ENCODE measurements at places on chromosomes 4 and X.
A peak's percentile ranks its signal among the peaks of the same experiment; 100 is the strongest.

- no peak for DNase-seq
Observed at GRCh38 chr4:5631352-5632065, 76.8 kb downstream of the EVC2 start.

DNA sequence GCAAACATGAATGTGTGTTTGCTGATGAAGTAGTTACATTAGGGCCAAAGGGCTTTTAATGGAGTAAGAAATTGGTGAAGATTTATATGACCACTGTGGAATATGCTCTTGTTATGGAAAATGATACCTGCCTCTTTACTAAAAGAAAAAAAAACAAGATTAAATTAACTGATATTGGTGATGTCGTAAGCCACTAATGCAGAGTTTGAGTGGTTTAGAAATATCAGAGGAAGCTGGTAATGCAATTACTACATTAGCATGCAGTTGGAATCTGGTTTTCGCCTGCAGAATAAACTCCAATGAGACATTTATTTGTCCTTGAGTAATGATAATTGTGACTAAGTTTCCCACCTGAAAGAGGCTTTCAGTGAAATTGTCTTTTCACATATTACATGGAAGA lies 597.9 kb downstream of the GALNTL6 start:
- no peak for DNase-seq

DNA sequence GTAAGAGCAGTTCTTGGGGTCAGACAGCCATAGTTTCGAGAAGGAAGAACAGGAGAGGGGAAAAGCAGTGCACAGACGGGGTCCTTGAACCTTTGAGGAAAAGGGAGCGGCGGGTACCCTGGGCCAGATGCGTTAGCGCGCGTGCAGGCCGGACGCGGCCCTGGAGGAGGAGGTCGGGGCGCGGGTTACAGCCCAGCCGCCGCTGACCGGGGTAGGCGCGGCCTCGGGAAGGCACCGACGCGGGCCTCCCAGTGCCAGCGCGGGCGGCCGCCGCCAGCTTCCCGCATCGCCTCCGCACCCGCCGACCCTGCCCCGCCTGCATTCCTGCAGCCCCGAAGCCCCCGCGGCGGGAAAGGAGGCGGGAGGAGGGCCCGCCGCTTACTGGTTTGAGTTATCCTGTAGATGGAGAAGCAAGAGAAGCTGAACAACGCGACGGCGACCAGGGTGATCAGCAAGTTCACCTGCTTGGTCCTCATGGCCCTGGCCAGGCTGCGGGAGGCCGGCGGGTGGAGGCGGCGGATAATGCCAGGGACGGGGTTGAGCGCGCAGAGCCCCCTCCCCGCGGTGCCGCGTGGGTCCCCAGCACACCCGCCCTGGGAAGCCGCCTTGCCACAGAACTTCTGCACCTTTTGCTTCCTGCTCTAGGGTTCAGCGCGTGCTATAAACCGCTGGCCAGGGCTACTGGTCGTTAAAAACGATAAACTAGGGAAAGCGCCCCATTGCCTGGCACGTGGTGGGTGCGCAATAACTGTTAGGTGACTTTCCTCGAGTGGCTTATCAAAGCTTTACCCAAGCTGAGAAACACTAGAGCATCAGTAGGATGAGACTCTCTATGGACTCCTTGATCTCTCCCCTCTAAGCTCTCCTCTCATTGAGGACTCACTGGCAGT lies at the start of gene MGAT4D:
MGAT4D (minus strand) TSS at position 547 of the 890 bp plus-strand sequence; CDS start at position 476, 71 bp downstream.
- DNase-seq: no peak

DNA sequence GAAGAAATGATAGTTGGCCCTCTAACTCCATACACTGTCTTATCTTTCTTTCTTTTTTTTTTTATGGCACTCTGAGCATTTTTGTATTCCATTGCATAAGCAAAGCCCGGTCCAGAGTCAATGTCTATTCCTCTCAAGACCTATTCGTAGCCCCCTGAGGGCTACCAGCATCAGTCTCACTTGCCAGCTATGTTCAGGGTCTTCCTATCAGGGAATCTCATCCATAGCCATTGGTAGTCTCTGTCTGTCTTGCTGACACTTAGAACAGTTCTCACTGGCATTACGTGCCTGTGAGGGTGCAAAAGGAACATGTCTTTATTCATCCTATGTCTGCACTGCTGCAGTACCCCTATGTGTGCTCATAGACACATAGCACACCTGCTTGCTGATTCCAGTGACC lies 51.0 kb downstream of the BMP2K start:
- no peak for DNase-seq

DNA sequence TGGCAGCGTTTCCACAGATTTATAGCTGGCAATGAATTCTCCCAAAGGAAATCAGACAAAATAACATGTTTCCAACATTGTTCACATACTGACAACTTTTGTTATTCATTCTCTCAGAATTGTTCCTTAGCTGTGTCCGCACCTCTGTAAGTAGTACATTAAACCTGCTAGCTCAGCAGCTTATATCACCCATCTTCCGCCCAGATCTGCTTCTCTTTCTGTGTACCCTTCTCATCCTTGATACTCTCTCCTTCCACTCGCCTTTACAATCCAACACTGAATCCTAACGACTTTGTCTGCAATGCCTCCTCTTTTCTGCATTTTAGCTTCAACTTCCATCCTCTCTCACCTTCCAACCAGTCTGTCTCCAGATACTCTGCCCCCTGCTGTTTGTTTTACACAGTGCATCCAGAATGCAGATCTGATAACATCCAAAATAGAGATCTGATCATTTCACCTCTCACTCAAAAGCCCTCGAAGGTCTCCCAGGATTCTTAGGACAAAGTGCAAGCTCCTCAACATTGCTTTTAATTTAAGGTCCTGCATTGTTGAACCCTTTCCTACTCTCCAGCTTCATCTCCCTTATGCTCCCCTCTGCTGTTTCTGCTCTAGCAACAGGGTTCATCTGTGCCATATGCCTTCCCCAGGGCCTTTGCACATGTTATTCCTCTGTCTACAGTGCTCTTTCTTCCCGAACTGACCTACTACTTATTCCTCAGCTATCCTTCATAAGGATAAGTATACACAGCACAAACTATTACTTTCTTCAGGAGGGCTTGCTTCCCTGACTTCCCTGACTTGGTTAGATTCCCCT lies 67.3 kb upstream of the VBP1 start:
- DNase-seq: peak; percentile 61

GRCh38 chrX:145687707-145688106 lies 129.9 kb upstream of the SLITRK2 start:
- DNase-seq: no peak

DNA sequence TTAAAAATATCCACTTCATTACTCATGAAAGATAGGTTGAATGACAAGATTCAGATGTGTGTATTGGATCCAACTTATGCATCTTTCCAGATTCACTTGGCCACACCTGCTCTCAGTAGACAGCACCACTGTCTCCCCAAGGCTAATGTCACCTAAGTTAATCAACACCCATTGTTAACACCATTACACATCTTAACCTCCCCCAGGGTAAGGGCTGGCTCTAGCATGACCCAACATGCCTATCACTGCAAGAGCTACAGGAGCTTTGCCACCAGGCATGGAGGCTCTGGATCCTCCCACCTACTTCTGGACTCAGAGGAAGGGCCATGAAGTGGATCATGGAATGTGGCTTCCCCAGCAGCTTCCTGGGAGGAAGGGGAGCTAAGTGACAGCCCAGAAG lies 32.8 kb upstream of the LSM6 start:
- DNase-seq: peak; percentile 46

DNA sequence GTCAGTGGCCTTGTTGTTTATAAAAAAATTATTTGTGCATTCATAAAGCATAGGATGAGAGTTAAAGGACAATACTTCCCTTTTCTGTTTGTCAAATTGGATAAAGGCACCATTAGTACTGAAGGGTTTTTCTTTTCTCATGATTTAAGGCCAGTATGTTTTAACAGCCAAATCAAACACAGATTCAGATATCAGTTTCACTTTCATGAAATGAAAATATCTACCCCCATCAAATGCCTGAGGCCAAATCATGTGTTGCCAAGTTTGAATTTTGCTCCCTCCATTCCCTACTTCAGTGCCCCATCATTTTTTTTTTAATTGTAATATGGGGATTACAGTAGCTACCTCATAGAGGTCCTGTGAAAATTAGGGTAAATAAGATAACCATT lies 745.9 kb downstream of the RPA4 start:
- peak; percentile 64 for DNase-seq

GRCh38 chr4:126532527-126532926 lies 1100.2 kb upstream of the INTU start:
- no peak for DNase-seq

DNA sequence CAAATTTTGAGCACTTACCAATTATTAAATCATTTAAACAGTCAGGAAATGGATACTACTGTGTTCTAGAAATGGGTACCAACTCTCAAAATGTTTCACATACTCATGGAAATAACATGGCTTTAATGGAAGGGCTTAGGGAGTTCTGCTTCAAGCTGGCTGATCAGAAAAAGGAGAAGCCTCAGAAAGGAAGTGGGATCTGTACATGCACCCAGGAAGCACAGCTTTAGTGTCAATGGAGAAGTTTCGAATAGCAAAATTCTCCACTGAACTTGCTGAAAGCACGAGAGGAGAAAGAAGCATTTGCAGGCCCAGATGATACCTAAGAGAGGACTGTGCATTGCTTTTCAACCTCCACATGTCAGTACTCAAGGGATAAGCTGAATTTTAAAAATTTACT lies 11.1 kb upstream of the HS3ST1 start:
- no peak for DNase-seq

DNA sequence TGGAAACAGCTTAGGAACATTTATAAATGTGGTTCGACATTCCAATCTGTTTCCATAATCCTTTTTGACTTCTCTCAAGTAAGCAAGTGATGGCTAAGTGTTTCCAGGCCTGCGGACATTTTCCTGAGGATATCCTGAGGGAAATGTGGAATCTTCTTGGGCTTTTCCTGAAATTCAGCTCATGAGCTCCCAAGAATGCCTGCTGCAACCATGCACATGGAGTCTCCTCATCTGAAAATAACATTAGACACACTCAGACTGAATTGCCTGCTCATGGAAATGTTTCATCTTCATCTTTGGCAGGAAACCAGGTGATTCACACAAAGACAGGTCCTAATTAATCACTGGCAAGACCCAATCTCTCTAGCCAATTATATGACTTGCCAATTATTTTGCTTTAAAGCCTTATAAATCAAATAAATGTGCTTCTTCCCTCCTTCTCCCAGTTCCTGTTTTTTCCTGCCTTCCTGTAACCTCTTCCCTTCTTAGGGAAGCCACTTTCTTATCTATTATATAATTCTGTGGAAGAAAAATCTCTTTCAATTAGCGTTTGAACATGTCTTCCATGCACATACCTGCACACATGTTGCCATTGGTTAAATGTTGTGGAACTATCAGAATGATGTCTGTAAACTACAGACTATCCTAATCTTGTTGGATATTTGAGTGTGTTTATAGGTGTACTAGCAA lies 104.6 kb upstream of the MXRA5 start:
- DNase-seq: no peak

GRCh38 chrX:40153345-40154249 lies 55.8 kb upstream of the BCOR start:
- DNase-seq: peak; percentile 87

- no peak for DNase-seq
Observed at GRCh38 chr4:1523033-1523432, 116.8 kb upstream of the NKX1-1 start.

- peak; percentile 88 for DNase-seq
Observed at GRCh38 chr4:140935254-140935653, 179.1 kb upstream of the TBC1D9 start.

DNA sequence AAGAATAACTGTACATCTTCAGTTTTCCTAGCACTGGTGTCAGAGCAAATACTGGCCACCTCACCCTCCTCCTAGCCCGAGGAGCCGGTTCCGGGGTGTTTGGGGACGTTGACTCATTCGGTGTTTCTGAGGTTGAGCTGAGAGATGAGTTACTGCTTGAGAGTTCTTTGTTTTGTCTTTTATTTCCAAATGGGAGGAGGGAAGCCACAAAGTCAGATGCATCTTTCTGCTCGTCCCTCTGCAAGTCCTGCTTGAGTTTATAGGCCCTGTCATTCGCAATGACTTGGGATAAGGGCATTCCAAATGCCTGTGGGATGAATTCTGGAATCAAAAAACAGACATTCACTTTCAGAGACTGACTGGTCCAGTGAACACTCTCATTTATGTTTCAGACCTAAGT lies 77.5 kb downstream of the HCCS start:
- DNase-seq: no peak

DNA sequence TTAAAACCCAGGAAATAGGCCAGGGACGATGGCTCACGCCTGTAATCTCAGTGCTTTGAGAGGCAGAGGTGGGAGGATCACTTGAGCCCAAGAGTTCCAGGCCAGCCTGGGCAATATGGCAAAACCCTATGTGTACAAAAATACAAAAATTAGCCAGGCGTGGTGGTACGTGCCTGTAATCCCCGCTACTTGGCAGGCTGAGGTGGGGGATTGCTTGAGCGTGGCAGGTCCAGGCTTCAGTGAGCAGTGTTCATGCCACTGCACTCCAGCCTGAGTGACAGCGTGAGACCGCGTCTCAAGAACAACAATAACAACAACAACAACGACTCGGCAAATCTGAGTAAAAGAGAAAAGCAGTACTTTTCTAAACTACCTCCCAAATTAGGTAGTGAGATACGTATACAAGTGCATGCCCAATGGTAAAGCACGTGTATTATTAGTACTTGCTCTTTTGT lies 13.0 kb upstream of the NDUFC1 start:
- no peak for DNase-seq

- DNase-seq: no peak
Observed at GRCh38 chrX:135556055-135556454, 35.6 kb downstream of the INTS6L start.

DNA sequence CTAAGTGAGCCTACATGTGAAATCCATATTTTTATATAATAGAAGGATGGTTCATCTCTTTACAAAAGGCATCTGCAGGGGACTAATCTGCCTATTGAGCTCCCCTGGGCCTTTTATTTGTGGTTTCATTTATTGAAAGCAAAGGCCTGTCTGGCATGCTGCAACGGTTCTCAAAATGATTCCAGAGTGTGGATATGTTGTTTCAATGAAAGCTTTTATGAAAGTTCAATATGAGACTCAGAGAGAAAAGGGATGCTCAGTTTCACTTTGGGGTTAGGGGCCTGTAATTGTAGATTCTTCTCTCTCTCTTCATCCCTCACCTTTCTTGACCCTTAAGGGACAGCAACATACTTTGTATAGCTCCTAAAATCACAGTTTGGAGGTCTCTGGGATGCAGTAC lies 204.2 kb upstream of the CASK start:
- peak; percentile 10 for DNase-seq

DNA sequence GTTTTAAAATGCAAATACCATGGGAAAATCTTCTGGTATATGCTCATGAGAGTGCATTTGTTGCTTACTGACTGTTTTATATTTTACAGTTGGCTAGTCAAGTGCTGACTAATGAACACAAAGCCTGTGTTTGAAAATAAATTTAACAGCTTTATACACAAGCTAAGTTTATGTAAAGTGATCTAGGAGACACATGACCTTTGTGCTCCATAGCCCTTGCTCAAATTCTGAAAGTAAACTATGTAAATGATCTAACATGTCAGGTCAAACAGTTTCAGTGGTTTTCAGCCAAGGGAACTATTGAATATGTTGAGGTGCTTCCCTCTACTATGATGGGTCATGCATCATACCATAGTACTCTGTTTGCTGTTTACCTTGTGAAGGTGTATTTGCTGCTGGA lies 36.7 kb downstream of the DIAPH2 start:
- DNase-seq: no peak

- no peak for DNase-seq
Observed at GRCh38 chr4:16952462-16952871, 54.0 kb upstream of the LDB2 start.

GRCh38 chr4:70754470-70754869 lies 32.7 kb downstream of the RUFY3 start:
- no peak for DNase-seq
